GM03348 (cell line): ENCODE measurements at places on chromosomes 5 and 9.

DNA sequence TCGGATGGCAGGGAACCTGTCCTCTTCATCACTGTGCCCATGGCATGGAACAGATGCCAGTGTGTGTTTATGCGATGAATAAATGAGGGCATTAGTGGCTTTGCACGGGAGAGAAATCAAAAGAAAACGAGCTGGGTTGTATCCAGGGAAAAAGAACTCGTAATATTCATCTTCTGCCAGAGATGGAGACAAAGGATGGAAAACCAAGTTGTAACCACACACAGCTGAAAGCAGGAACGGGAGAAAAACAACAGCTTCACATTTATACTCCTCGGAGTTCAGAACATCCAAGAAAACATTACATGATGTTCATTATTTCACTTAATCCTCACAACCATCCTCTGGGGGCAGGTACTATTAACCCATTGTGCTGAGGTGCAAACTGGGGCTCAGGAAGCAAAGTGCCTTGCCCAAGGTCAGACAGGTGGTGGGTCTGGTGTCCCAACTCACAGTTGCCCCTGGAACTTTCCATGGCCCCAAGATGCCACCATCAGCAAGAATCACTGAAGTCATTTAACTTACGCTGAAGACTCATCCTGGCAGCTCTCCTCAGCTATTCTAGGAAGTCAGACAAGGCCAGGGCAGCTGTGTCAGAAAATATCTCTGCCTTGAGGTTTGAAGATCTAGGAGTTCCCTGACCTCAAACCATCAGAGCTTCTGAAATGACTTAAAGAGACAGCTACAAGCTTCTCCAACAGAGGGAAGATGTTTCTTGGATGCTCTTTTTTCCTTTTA lies 250.4 kb downstream of the NSG2 start:
- DNase-seq: no peak

DNA sequence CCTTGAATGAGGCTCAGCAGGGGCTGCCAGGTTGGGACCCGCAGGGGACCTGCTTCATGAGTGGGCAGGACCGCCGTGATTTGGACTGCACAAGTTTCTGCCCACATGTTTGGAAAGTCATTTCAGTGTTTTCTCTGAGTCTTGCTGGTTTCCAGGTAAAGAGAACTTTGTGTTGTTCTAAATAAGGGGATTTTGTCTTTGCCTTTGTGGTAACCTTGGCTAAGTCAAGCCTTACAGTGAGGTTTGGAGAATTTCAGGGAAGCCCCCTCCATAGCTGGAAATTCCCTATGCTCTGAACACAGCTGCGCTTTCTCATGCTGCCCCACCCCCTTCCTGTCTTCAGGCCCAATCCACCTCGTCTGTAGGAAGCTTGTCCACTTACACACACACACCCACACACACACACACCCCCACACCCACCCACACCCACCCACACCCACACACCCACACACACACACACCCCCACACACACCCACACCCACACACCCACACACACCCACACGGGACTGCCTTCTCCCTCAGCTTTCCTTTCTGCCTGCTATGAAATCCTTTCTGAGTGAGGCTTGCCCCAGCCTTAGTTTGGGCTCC lies 270.1 kb downstream of the HSPA4 start:
- DNase-seq: no peak

DNA sequence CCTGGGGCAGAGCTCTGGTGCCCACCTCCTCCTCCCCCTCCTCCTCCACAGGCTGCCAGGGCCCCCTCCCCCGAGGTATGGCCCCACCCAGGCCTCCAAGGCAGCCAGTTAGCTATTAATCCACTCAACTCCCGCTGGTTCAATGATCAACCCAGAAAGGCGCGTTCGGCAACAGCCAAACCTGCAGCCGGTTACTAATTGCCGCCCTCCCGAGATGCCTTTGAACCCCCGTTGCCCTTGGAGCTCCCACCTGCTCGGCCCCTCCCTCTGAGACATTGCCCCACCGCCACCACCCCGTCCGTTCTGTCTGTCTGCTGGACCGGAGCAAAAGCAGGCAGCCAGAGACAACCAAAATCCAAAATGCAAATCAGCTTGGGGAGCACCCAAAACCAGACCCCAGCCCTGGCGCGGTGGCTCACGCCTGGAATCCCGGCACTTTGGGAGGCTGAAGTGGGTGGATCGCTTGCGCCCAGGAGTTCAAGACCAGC lies 25.8 kb downstream of the NOTCH1 start:
- no peak for DNase-seq

GRCh38 chr9:114112325-114112724 lies 13.2 kb upstream of the KIF12 start:
- peak; percentile 46 for DNase-seq

DNA sequence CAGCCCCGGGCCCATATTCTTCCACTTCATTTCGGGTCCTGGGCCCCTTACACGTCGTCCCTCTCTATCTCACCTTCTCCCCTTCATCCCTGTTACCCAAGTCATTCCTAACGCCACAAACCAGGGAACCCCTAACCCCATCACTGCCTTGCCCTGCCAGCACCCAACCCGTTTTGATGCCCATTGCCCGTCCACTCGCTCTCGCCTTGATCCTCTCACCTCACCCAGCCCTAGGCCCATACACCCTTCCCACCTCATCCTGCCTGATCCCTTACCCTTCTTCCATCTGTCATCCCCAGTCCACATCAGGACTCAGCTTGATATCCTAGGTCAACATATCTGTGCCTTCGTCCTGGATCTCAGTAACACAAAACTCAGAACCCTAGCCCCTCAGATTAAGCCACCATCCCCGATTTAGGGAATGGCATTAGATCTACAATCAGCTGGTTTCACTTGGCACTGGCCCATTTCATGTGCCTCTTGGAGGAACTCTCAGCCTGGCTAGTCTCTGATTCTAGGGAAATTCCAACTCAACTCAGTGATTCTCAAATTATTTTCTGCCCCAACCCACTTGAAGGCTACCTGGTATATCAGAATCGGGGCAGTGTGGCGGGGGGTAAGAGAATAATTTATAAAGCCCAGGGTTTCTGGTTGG lies 489 bp downstream of the CHMP5 start:
- DNase-seq: no peak

- no peak for DNase-seq
Observed at GRCh38 chr5:31711363-31711762, 72.4 kb downstream of the PDZD2 start.

DNA sequence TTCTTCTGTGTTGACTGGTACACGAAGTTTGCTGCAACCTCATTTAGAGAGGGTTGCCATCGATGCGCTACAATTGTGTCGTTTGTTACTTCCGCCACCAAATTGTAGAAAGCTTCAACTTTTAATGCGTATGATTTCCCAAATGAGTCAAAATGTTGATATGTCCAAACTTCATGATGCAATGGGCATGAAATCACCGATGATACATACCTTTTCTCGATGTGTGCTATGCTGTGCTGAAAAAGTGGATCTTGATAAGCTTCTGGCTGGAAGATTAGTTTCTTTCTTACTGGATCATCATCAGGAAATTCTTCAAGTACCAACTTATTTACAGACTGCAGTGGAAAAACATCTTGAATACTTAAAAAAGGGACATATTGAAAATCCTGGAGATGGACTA lies 65.7 kb downstream of the TMEM38B start:
- no peak for DNase-seq

DNA sequence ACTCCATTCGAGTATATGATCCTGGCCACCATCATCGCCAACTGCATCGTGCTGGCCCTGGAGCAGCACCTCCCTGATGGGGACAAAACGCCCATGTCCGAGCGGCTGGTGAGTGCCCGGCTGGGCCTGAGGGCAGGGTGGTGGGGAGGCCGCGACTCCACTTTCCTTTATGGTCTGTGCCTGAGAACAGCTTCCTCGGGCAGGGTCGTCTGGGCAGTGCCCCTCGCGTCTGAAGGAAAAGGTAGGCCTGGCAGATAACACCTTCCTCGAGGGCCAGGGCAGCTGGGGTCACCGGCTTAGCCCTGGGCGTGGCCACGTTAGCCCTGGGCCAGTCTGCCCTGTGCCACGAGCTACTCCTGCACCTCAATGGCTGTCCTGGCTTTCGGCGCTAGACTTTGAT lies 1.5 kb downstream of the CACNA1B start:
- no peak for DNase-seq

DNA sequence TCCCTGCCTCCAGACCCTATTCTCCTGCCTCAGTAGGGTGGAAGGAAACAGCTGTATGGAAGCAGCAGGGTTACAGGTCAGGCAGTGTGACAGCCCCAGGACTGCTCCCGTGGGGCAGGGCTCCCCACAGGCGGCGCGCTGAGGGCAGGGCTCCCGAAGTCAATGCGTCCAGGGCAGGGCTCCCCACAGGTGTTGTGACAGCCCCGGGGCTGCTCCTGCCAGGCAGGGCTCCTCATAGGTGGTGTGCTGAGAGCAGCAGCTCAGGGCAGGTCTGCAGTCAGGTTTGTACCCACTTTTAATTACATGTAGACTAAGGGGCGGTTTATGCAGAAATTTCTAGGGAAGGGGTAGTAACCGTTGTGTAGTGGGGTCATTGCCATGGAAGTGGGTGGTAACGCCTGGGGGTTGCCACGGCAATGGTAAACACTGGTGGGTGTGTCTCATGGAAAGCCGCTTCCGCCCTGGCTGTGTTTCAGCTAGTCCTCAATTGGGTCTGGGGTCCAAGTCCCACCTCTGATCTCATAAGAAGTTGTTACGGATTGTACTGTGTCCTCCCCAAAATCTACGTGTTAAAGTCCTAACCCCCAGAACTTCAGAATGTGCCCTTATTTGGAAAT lies 16.7 kb upstream of the TERT start:
- DNase-seq: no peak

DNA sequence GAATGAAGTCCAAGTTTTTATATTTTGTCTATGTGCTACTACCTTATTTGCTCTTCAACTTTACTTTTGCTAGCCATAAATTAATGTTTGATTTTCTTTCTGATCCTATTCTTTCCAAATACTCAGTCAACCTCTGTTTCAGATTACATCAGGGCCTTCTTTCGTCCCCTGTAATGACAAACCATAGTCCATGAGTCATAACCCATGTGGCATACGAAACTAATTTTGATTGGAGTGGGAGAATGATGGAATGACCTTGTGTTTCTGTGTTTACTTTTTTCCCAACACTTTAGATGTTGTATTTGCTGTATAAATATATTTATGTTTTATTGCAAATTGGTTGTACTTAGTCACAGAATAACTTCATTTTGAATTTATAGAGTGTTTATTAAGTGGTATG lies 1043.1 kb downstream of the DTWD2 start:
- DNase-seq: no peak

DNA sequence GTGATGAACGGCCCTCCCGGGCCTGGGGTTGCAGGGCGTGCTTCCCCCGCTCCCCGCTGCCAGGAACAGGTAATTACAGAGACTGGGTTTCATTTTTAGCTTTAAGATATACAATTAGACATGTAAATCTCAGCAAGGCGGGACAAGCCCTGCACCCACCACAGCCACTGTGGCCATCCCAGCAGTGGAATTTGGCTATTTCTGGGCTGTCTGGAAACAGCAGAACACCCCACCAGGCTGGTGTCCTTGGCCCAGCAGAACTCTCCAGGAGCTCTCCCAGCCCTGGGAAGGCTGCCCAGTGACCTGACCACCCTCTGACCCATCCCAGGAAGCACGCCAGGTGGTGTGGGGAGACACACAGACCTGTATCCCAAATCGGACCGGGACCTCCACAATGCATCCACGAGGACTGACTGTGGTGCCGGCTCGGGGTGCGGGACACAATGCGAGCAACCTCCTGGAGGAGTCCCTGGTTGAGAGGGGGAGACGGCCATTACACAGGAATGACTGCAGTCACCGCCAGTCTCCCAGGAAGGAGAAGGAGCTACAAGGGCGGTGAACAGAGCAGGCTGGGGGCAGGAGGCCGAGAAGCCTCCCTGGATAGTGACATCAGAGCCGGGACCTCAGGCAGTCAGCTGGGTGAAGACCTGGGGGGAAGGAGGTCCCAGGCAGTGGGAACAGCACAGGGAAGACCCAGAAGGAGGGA lies 17.3 kb downstream of the EEIG1 start:
- DNase-seq: peak; percentile 56

DNA sequence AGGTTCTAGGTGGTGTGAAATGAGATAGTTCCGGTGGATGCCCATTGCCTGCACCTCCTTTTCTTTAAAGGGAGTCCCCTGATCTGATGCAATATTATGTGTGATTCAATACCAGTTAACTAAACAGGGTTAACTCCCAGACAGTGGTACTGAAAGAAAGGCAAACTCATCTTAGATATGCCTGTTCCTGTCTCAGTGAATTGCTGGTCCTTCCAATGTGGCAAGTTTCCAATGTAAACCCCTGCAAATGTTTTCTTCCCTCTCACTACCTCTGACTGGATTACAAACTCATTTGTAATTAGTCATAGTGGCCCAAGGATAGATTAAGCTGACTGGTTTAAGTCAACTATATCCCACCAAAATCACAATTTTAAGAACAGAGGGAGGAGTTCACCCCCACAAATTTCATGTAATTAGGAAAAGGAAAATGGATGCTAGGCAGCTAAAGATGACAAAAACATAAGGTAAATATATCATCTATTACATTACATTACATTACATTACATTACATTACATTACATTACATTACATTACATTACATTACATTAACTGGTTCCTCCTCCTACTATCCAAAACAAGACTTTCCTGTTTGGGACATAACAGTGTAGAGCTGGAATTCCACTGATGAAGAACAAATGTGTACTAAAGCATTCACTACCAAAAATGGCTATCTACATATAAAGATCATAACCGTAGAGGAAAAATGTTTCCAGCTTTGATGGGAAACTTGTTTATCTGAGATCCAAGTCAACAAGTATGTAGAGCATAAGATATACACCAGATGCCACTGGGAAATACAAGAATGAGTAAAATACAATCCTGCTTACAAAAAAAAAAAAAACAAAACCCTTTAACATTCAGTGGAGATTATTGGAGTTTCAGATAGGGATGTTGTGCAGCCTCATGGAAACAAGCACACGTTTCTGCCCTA lies 121.5 kb upstream of the SNX2 start:
- DNase-seq: no peak

DNA sequence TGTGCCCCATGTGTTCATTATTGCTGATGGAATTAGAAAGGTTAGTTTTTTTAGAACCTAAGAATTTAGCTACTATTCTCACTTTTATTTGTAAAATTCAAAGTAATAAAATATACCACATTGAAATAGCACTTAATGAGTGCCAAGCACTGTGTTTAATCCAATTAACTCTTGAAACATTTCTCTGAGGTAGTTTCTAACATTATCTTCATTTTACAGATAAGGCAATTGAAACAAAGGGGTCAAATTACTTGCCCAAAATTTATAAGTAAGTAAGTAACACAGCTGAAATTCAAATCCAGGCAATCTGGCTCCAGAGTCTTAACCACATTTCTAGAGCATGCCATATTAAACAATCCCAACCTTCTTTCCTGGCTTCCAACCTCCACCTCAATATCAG lies 84.2 kb downstream of the MLLT3 start:
- DNase-seq: no peak

DNA sequence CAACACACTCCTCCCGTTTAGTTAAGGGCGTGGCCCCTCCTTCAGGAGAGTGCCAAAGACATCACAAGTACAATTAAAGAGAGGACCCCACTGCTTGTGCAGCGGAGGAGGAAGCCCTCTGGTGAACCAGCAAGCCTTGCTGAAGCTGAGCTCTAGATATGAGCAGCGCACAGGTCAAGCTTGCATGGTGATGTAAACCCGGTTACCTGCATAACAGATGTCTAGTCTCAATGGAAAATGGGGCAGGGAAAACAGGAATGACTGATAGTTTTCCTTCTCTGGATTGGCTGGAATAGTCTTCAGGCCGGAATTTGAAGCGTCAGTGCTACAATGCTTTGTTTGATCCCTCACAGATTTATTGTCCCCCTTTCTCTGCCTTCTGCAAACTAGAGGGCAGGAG lies 66.2 kb downstream of the MROH2B start:
- DNase-seq: no peak
